ENCODE measurements at places on chromosomes 16 and 17.
A peak's percentile ranks its signal among the peaks of the same experiment; 100 is the strongest.

DNA sequence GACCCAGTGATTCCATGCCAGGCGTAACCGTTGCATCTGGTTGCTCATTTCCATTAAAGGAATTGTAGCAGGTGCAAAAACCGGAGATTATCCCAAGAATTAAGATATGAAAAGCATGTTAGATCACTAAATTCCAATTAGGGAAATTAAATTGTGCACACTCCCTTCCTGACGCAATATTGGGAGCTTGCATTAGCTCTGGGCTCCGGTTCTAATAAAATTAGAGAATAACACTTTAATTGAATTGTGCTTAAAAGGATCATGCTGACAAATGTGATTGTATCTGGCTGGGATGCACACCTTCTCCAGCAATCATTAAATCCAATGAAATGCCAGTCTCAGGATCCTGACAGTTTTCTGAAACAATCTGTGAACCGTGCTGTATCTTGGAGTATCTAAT, 38.1 kb downstream of the IRX5 start:
- no peak for DNase-seq

- DNase-seq: no peak
Measured at GRCh38 chr16:70402916-70403659, 35.8 kb downstream of the ST3GAL2 start.

GRCh38 chr17:47967607-47968252, 3.2 kb upstream of the CDK5RAP3 start:
- no peak for DNase-seq

DNA sequence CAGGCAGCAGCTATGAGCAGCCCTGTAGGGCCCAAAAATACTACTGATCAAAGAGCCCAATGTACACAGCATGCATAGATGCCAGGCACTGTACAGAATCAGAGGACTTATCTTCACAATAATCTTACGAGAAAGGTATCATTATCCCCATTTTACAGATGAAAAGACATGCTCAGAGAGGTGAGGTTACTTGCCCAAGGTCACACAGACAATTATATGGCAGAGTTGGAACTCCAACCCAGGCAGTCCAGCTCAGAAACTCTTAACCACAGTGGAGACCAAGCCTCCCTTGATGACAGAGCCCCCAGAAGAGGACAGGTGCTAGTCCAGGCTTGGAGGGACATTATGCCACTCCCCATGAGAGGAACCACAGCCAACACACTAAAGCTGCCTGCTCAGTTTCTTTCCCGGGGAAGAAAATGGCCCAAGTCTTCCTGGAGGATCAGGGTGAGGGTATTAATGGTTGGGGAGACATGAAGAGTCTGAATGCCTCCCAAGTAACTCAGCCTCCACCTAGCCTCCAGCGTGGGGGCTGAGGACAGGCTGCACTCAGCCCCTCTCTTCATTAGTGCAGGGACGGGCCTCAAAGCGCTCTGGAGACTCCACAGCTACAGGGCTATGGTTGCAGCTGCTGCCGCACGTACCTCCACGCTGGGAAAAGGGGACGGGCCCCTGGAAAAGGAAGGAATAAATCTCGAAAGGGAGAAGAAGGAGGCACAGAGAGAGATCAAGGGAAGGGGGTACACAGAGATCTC, 826 bp downstream of the UNC119 start:
- no peak for DNase-seq

- DNase-seq: peak; percentile 67
Measured at GRCh38 chr17:5282642-5283217, 646 bp downstream of the RABEP1 start.

DNA sequence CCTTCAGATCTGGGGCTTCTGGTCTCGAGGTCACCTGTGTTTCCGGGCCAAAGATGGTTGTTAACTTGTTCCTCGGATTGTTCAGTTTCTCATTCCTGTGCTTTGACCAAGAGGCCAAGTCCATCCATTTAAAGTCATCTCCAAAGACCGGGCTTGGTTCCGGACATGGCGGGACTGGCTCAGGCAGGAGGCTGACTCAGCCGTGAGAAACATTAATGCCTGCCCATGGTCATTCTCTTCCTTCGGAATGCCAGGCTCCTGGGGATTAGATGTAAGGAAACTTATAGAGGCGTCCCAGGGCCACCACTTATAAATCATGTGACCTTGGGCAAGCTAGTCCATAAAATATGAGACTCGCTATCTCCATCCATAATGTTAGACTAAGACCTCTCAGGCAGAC, 13.6 kb upstream of the NKD1 start:
- no peak for DNase-seq

GRCh38 chr17:82831041-82831817, 8.6 kb downstream of the ZNF750 start:
- no peak for DNase-seq

DNA sequence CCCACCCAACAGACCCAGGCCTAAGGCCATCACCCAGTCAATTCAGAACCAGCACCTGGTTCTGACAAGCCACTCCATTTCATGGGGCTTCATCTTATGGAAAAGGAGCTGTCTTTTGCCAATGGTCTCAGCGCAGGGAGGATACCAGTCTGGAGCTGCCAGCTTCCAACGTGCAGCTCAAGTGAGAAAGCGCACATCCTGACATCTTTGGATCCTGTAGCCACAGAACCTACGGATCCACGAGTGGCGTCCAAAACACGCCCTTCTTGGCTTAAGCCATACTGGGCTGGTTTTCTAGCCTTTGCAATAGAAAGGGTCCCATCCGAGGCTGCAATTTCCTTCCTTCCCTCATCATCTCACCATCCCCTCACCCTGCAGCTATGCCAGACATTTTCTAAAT, 101.8 kb downstream of the GAS7 start:
- DNase-seq: no peak

- no peak for DNase-seq
Measured at GRCh38 chr16:86220561-86220960, 289.8 kb upstream of the FOXF1 start.

GRCh38 chr16:10921536-10922327, 20.5 kb downstream of the DEXI start:
- no peak for DNase-seq

- no peak for DNase-seq
Measured at GRCh38 chr16:68961778-68962402, 118.6 kb downstream of the TANGO6 start.
